LoVo (cell line): ENCODE measurements at places on chromosomes 3 and 15.
A peak's percentile ranks its signal among the peaks of the same experiment; 100 is the strongest.

- no peak for DNase-seq
Measured at GRCh38 chr3:178454726-178455125, 81.5 kb upstream of the KCNMB2 start.

DNA sequence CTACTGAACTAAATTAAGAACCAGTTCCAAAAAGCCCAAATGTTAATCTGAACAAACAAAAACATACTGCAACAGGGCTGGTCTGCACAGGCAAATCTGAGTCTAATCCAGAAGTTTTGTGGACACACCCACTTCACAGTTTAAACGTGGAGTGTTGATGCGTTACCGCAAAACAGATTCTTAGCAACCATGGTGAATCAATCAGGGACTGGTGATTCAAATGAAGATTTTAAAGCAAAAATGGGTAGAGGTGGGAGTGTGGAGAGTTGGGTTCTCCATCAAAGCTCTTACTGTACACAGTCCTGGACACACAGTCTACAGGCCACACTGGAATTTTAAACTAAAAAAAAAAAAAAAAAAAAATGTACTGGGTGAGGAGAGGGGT is 5.2 kb downstream of the ANXA2 start:
- peak; percentile 72 for DNase-seq

DNA sequence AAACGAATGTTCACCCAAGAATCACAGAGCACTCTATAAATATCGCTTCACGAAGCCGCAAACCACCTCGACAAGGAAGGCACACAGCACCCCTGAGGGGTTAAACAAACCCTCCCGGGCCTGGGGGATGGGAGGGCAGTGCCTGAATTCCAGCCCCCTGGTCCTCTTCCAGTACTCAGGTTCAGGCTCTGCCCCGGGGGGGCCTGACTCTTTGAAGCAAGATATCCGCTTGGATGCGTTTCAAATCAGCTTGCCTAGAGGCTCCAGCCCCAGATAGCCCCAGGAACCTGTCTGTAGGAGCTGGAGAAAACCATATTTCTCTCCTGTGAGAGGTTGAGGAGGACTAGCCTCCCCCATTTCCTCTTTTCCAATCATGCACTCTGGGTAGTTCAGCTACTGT is 194.7 kb downstream of the WNT5A start:
- DNase-seq = no peak

- DNase-seq = peak; percentile 47
Measured at GRCh38 chr3:186821429-186822387, 15.4 kb upstream of the RFC4 start.

GRCh38 chr3:193735850-193736249 is 142.8 kb downstream of the OPA1 start:
- DNase-seq = no peak

DNA sequence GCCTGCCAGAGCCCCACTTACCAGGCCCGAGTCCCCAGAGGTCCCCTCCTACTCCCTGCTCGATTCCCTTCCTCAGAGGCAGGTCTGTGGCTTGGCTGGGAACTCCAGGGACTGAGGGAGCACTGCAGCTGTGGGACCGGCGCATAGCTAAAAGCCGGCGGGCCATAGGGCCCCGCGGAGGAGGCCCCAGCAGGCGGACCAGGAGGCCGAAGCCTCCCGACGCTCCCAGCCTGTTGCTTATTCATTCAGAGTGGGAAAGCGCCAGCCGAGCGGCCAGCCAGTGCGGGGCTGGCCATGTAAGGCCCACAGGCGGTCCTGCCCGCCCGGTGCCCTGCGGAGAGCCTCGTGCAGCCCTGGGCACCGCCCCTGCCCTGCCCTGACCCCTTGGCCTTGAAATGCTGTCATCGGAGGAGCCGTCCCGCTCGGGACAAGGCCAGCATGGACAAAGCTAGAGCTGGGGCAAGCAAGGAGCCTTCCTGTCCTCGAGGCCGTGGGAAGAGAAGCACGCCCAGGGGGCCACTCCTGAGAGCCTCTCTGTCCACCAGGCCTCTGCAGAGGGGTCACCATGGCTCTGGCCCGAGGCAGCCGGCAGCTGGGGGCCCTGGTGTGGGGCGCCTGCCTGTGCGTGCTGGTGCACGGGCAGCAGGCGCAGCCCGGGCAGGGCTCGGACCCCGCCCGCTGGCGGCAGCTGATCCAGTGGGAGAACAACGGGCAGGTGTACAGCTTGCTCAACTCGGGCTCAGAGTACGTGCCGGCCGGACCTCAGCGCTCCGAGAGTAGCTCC is at the start of gene LOXL1:
Gene LOXL1 (plus strand): TSS at position 244 of the 784 bp plus-strand sequence. CDS start 322 bp downstream, at position 566.
- DNase-seq = no peak

DNA sequence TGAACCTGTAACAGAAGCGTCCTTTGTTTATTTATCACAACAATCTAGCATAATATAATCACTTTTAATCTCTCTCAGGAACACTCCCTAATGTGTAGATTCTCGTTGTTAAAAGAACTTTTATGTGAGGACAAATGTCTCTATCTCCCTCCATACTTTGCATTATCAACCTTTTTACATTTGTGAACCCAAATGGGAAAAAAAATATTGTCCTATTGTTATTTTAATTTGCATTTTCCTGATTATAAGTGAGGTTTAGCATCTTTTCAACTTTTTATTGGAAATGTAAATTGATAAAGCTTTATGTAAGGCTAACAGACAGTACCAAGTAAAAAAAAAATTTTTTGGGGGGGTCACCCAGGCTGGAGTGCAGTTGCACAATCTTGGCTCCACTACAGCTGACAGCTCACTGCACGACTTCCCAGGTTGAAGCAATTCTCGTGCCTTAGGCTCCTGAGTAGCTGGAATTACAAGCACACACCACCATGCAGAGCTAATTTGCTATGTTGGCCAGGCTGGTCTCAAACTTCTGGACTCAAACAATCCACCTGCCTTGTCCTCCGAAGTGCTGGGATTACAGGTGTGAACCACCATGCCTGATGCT is 33.0 kb upstream of the DENND4A start:
- no peak for DNase-seq

- peak; percentile 1 for DNase-seq
Measured at GRCh38 chr3:105867712-105868430, 941 bp downstream of the CBLB start.

DNA sequence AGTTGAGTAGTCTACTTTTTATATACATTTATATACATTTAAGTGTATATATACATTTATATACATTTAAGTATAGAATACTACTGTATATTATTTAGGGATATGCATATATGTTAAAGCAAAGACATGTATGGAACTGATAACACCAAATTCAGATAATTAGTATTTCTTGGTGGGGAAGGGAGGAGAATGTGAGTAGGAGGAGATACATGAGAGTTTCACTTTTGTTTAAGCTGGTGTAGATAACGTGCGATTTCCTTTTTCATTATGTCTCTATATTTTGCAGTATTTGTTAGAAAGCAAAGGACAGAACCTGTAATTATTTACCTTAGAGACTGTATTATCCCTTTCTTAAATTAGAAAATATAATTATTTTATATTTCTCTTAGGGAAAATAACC is 16.6 kb upstream of the NIT2 start:
- no peak for DNase-seq

DNA sequence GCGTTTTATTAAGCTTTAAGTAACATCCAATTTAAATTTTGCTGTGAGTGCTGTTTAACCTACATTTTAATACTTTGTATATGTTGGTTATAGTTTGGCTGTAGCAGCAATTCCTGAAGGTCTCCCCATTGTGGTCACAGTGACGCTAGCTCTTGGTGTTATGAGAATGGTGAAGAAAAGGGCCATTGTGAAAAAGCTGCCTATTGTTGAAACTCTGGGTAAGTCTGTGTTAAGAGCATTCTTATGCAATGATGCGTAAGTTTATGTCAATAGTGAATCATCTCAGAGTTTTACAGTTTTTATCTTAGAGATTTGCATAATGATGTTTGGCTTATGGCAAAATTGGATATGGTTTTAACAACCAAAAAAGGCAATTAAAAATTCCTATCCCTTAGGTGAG is 62.7 kb downstream of the ASTE1 start:
- DNase-seq = peak; percentile 47

- no peak for DNase-seq
Measured at GRCh38 chr3:44927371-44927770, 48.6 kb downstream of the ZDHHC3 start.

GRCh38 chr3:132595014-132595413 is 2.1 kb upstream of the ACKR4 start:
- DNase-seq = no peak

DNA sequence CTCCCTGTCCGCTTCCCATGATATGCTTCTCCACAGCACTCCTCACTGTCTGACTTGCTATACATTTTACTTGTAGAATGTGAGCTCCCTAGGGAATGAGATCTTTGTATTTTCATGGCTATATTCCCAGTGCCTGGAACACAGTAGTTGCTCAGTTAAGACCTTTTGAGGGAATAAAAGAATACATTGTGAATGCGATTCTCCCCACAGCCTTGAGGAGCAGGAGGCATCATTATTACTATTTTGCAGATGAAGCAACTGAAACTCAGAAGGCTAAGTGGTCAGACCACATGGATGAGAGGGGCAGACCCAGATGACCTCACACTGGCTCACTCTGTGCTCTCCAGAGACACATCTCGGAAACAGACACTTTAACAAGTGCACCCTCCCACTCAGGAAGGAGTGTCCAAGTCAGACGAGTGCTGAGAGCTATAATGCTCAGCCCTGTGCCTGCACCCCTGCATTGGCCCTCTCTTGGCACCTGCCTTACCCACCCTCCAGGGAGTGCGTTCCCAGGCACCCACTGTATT is 46.8 kb downstream of the SST start:
- DNase-seq = no peak

- DNase-seq = no peak
Measured at GRCh38 chr15:34275721-34276120, 50.9 kb downstream of the EMC4 start.

DNA sequence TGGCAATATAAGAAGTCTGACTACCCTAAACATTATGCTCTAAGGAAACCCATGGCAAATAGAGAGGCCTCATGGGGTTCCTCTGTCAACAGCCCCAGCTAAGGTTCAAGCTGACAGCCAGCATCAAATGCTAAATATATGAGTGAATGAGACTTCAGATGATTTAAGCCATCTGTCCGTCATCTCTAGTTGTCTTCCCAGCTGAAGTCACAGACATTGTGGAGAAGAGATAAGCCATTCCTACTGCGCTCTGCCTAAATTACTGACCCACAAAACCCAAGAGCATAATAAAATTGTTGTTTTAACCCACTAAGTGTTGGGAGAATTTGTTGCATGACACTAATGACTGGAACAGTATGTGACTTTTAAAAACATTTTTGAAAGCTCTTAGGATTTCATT is 87.3 kb upstream of the IGSF10 start:
- DNase-seq = no peak

GRCh38 chr15:60551147-60551780 is 72.3 kb upstream of the ICE2 start:
- DNase-seq = no peak

DNA sequence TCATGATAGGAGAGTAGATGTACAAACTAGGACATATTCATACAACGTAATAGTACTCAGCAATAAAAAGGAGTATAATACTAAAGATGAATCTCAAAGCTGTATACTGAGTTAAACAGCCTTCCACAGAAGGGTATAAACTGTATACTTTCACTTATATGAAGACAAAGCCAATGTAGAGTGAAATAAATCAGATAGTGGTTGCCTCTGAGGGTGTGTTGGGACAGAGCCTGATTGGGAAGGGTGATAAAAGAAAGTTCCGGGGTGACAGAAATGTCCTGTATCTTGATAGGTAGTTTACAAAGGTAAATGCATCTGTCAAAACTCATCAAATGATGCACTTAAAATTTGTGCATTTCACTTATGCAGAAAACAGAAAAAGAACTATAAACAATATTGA is 122.5 kb downstream of the ADAM10 start:
- no peak for DNase-seq

DNA sequence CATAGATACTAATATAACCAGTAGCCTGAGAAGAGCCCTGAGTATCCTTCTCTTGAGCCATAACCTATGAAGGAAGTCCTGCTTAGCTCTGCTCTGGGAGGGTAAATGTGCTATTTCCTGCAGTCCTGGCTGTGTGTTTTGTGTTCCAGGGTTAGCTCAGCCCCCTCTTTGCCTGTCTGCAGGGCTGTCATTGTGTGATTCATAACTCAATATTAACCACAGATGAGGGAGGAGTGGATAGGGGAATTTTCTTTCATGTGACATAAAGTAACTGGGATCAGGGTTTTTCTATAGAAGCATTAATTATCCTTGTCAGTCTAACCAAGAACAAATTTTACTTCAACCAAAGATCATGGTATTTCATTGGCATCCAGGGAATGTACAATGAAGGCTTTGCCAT is 183.3 kb upstream of the ZBTB20 start:
- no peak for DNase-seq

DNA sequence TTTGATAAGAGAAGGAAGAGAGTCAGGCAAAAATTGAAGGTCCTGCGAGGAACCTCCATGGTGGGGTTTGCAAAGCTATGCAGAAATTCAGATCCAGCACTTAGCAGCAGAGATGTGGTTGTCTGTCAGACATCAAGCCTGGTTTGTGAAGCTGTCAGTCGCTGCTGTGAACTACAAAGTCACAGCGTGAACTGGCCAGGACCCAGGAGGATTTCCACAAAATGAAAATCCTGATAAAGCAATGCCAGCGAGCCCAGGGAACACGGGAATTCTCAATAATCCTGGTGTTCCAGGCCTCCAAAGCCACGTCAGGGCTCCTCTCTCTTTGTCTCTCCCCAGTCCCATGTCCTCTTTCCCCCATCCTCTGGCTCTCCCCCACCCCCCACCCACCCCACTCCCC is 296.9 kb upstream of the GADL1 start:
- no peak for DNase-seq

DNA sequence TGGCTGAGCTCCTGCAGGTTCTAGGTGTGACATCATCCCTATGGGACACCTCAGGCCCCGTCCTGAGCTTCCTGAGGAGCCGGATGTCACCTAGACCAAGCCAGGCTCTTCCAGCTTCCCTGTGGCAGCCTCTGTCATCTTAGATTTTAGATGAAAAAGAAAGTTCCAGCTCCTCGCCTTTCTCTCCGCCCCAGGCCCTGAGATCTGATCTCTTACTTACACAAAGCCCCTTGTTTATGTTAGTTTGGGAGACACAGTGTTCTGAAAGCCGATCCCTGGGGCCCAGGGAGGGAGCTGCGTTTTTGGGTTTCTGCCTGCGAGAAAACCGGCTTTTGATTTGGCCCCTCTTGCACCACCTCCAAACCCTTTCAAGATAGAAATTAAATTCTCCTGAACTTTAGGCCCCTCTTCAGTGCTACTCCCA is 40.2 kb upstream of the FAM107A start:
- DNase-seq = no peak

- no peak for DNase-seq
Measured at GRCh38 chr3:32975891-32976595, 24.6 kb downstream of the CCR4 start.

GRCh38 chr3:10357592-10358308 is 36.8 kb upstream of the SEC13 start:
- DNase-seq = no peak

- DNase-seq = no peak
Measured at GRCh38 chr3:62675492-62675891, 199.7 kb downstream of the CADPS start.
